ENCODE measurements at places on chromosomes 11 and 22.

DNA sequence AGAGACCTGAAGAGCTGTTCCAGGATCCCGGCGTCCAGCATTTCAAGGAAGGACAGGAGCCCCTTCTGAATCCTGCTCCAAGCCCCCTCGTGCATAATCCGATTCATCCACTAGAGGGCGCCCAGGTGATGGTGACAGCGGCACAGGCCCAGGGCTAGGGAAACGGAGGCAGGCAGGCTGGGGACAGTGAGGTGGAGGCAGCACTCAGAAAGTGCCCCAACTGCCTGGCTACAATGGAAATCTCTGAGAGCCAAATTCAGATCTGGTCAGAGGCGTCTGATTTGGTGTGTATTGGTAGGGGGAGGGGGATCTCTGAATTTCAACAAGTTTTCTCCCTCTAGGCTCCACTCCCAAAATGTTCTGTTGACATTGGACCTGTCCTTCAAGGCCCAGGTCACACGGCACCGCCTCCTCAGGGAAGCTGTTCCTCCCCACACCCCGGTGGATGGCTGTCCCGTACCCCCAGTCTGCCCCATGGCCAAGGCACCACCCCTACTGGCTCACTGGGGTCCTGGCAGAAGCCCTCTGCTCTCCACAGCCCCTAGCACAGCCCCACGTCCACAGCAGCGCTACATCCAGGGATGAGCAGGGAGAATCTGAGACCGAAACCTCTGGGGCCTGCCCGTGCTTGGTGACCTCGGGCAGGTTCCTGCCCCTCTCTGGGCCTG, 142.9 kb downstream of the CRYBB2 start:
- peak; percentile 23 for DNase-seq

- no peak for DNase-seq
These were observed 24.2 kb upstream of the TMEM123 start for GRCh38 chr11:102476812-102477211.

- DNase-seq = no peak
These were observed 587.5 kb upstream of the B3GAT1 start for GRCh38 chr11:134999590-134999989.

DNA sequence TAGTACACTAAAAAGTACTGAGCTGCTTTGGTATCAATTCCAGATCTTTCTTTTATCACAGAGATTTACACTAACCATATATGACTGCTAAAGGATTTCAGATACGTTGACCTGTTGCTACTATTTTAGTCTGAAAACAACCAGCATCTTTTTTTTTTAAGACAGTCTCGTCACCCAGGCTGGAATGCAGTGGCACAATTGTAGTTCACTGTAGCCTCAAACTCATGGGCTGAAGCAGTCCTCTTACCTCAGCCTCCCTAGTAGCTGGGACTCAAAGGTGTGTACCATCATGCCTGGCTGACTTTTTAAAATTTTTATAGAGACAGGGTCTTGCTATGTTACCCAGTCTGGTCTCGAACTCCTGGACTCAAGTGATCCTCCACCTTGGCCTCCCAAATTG, 24.2 kb upstream of the L3MBTL2 start:
- DNase-seq = no peak

DNA sequence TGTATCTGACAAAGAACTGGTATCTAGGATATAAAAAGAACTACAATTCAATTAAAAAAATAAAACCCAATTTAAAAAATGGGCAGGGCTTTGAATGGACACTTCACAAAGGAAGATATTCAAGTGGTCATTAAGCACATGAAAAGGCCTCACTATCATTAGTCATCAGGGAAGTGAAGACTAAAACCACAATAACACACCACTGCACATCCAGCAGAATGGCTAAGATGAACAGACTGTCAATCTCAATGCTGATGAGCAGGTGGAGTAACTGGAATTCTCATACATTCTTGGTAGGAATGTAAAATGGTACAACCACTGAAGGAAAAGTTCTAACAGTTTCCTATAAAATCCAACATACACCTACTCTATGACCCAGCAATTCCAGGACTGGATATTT, 8.9 kb downstream of the HPS4 start:
- DNase-seq = no peak

DNA sequence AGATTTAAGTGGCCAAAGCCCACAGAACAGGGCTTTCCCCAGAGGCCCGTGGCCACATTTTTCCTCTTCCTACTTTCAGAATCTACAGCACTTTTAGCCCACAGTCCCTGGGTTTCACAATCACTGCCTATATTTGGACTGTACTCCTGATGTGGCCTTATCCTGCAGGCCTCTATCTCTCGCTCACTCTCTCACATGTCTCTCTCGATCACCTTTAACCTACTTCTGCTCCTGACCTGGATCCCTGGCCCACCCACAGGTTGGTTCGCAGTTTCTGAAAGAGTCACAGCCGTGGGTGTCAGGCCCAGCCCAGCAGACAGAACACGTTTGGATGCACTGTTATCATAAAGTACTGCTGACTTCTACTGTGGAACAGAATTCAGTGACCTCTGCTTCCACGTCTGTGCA, 55.5 kb downstream of the LARGE1 start:
- no peak for DNase-seq

Measured in NCI-H1105 (cell line).